ENCODE measurements at places on chromosomes 16 and 17. TPM values are rescaled to one million over a fixed set of nuclear protein-coding genes. Genes with fewer than 3 reads are reported as not detected.

Gene EFTUD2
- 84.9 TPM for total RNA-seq

Gene VMO1
- total RNA-seq, result not detected

Gene CD300LB
- 0.41 TPM for total RNA-seq

Gene WFDC1
- total RNA-seq, result 7.9 TPM

Gene SMIM36
- total RNA-seq, result not detected

Gene SECTM1
- 5.8 TPM for total RNA-seq

Gene ADAT1
- 14.1 TPM for total RNA-seq

Gene RNF222
- not detected for total RNA-seq

Gene TBC1D3E
- not detected for total RNA-seq

GRCh38 chr16:88330971-88331890, 51.5 kb upstream of the ZNF469 start:
- DNase-seq, result no peak
- no peaks in the 10 kb centered on the region for H3K27me3 ChIP-seq
- H3K4me1 ChIP-seq, result no peaks in the 10 kb centered on the region
- H3K36me3 ChIP-seq, result no peaks in the 10 kb centered on the region

DNA sequence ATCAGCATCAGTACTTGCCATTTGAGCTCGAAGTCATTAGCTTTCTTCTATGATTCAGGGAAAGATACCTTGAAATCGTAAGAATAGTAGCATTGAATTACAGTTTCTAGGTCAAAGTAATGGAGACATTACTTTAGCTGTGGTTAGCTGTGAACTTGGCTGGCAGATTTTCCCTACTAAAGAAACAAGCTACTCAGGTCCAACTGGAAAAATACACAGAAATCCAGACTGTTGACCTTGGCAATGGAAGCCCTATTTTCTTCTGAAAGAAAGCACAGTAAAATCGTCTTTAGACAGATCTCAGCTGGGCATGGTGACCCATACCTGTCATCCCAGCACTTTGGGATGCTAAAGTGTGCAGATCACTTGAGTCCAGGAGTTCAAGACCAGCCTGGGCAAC, 13.4 kb upstream of the DNAJA2 start:
- H3K4me3 ChIP-seq, result no peak overlapping the region
- no peak for DNase-seq
- no peaks in the 10 kb centered on the region for H3K27me3 ChIP-seq
- H3K36me3 ChIP-seq, result no peaks in the 10 kb centered on the region
- no peaks in the 10 kb centered on the region for H3K4me1 ChIP-seq

DNA sequence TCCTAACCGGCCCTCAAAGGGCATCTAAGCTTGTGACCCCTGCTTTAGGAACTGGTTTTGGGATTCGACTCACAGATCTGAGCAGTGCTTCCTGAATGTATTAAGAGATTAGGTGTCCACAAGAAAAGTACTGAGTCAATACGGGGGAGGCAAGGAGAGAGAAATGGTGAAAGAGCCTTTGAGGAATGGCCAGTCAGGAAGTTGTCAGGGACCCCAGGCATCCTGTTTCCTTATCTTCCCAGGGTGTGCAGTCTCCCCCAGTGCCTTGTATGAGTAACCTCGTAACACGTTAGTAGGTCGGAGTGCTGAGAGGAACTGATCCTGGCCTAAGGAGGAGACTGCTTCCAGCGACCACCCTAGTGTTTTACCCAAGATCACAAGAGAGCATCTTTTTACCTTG, 16.4 kb upstream of the TMED6 start:
- H3K27me3 ChIP-seq, result no peaks in the 10 kb centered on the region
- DNase-seq, result no peak
- H3K4me1 ChIP-seq, result peaks cover 9% of the 10 kb centered on the region
- no peak overlapping the region for H3K27ac ChIP-seq
- peaks cover 62% of the 10 kb centered on the region for H3K36me3 ChIP-seq

- H3K36me3 ChIP-seq, result no peaks in the 10 kb centered on the region
- no peak for DNase-seq
- H3K27ac ChIP-seq, result peak overlapping the region; percentile 64
- no peak overlapping the region for H3K4me3 ChIP-seq
- H3K27me3 ChIP-seq, result no peaks in the 10 kb centered on the region
Measured at GRCh38 chr16:12061336-12062055, 85.0 kb downstream of the SNX29 start.

DNA sequence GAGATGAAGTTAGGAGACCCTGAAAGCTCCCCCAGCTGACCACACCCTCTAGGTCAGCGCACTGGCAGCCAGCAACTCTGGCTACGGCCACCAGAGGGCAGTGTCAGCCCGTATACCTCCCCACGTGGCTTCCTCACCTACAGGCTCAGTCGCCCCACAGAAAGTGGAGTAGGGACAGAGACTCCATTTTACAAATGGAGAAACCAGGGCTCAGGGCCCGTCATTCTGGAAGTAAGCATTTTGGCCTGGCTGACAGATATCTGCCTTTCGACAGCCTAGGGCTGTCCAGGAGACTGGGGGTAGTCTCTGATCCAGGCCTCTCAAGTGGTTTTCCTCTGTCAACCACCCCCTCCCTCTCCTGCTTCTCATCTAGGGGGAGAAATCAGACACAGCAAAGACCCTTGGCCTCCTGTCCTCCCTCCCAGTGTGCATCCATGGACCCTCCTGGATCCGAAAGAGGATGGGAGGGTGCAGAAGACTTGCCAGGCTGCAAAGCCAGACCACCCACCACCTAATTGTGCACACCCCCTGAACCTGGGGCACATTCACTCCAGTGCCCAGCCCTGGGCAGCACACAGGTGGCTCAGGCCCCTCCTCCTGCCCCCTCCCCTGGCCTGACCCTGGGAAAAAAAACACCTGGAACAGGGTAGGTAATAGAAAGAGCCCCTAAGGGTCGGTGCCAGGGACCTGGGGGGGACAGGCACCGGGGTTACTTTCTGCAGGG, 3.8 kb upstream of the HAP1 start:
- no peaks in the 10 kb centered on the region for H3K36me3 ChIP-seq
- peak; percentile 87 for DNase-seq
- H3K4me3 ChIP-seq, result no peak overlapping the region
- H3K27ac ChIP-seq, result no peak overlapping the region

DNA sequence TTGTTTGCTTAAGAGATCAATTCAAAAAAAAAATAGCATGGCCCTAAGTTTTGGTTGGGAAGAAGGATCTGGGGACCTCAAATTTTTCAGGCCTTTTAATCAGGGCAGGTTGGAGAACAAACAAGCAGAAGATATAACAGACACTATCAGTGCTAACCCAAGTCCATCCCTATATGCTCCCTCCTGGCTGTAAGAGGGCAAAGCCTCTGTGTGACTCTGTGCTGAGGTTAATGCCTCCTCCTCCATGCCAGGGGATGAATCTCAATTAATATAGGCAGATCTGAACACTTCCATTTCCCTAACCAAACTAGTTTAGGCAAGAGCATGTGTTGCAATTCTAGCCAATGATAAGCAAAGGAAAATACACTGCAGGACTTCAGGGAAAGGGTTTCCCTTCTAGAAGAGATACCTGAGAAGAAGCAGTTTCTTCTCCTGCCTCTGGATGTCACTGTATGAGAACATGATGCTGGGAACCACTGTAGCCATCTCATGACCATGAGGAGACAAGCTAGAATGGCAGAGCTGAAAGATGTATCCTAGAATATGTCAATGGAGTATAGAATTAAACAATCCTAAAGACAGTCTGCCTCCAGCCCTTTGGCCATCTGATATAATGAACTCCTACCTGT, 76.0 kb downstream of the CHD9NB start:
- DNase-seq, result no peak
- no peaks in the 10 kb centered on the region for H3K27me3 ChIP-seq
- H3K27ac ChIP-seq, result no peak overlapping the region
- H3K4me3 ChIP-seq, result no peak overlapping the region
- no peaks in the 10 kb centered on the region for H3K36me3 ChIP-seq

All from transverse colon (tissue), 4 donors.